Naive B cell (primary cell): ENCODE measurements at places on chromosomes 3 and 15.

- no peak for DNase-seq
These were observed 86.3 kb upstream of the PRICKLE2 start for GRCh38 chr3:64311424-64312061.

- no peak for DNase-seq
These were observed 374.1 kb upstream of the TBL1XR1 start for GRCh38 chr3:177571271-177571943.

DNA sequence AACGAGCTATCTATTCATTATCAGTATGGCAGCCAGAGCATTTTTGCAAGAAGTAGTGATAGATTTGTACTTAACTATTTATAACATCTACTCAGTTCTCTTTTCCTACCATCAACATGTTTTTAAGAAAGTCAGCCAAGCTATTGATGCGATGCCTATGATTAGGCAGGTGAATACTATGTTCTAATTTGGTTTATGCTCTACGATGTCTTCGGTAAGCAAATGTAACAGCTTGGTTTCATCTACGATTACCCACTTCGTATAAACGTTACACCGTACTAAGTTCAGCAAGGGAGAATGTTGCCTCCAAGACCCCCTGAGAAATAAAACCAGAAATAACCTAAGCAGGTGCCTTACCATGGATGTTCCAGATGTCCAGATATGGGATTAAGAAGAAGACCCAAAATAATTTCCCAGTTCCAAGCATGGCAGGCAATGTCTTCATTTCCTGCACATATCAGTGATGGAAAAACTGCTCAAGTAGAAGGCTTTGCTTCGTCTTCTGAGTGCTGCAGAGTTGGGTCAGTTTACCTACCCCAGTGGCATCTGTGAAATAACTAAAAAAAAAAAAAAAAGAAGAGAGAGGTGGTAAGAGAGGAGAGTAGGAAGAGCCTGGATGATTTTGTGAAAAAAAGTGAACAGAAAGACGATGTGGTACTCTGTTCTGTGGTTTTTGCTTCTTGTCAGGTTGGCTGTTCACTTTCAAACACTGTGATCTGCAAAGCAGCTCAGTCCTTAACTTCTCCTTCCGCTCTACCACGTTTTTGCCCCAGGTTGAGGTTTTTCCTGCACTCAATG, at the start of gene BTLA:
Gene BTLA (minus strand): TSS at position 559 of the 798 bp plus-strand sequence. CDS start 114 bp downstream, at position 445.
- peak; percentile 71 for DNase-seq

- DNase-seq: no peak
These were observed 25.2 kb downstream of the PLXNB1 start for GRCh38 chr3:48404440-48405342.

DNA sequence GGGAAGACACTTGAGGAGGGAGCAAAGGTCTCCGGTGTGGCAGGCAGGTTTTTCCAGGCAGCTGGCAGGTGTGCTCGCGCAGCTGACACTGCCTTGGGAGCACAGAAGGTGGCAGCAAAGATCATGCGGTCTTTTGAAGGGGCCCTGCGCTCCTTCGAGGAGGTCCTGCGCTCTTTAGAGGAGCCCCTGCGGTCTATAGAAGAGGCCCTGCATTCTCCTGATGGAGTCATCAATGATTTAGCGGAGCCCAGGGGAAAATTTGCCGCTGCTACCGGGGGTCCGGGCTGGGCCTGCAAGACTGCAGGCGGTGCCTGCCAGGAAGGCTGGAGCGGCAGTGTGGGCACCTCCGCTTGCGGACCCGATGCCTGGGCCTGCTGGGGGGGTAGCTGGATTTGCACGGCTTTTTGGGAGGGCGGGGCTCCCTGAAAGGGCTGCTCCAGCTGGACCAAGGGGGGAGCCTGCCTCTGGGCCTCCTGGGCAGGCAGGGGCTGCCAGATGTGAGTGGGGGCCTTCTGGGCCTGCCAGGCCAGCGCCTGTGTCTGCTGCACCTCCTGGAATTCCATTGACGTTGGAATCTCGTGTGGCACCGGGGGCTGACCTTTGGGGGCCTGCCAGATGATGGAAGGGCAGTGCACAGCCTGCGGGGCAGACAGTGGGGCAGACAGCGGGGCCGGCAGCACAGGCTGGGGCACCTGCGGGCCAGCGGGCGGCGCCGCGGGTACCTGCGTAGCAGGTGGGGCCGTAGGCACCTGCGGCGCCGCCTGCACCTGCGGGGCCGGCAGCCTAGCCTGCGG, 2.1 kb downstream of the MAGEL2 start:
- no peak for DNase-seq

DNA sequence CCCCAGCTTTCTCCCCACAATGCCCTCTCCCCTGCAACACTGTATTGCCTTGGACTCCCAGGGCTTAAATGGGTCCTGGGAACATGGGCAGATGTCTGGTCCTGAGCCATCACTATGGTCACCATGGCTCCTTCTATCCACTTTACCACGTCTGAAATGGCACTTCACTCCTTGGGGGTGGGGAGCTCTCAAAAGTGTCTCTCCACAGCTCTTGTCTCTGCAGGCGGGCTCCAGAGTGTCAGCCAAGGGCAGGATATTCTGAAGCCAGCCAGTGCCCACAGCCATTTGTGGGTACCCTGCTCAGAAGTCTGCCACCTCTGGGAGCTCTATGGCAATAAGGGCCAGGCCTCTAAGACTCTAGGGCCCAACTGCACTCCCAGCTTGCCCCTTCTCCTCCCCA, 163.9 kb downstream of the PPM1L start:
- no peak for DNase-seq

GRCh38 chr15:69820819-69821218, 276.9 kb downstream of the TLE3 start:
- no peak for DNase-seq

DNA sequence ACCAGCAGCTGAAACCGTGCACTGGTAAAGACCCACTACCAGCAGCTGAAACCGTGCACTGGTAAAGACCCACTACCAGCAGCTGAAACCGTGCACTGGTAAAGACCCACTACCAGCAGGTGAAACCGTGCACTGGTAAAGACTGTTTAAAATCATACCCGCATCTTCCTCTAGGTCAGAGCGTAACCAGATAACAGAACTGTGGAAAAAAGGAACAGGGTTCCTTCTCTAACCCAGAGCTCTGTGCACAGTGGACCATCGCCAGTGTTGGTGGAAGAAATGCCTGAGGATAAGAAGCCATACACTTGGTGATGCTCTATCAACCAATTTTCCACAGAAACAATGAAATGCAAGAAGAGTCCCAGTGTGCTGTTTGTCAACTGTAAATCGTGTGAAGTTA, 243.4 kb downstream of the NTRK3 start:
- no peak for DNase-seq

DNA sequence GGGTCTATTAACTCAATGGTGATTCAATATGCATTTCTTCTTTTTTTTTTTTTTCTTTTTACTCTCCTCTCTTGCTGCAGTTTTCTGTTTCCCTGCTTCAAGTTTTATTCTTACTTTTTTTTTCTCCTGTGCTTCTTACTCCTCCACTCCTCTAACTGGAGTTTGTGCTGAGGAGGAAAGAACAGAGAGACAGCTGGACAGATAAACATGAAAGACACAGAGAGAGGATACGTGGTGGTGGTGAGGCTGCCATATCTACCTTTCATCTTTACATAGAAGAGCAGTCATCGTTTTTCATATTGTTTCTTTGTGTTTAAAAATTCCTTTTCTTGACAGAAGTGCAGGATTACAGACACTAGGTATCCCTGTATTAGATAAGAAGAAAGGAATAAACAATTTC, 262.8 kb downstream of the OTOL1 start:
- DNase-seq: no peak

- DNase-seq: no peak
These were observed 196.7 kb upstream of the WNT5A start for GRCh38 chr3:55683666-55684270.

DNA sequence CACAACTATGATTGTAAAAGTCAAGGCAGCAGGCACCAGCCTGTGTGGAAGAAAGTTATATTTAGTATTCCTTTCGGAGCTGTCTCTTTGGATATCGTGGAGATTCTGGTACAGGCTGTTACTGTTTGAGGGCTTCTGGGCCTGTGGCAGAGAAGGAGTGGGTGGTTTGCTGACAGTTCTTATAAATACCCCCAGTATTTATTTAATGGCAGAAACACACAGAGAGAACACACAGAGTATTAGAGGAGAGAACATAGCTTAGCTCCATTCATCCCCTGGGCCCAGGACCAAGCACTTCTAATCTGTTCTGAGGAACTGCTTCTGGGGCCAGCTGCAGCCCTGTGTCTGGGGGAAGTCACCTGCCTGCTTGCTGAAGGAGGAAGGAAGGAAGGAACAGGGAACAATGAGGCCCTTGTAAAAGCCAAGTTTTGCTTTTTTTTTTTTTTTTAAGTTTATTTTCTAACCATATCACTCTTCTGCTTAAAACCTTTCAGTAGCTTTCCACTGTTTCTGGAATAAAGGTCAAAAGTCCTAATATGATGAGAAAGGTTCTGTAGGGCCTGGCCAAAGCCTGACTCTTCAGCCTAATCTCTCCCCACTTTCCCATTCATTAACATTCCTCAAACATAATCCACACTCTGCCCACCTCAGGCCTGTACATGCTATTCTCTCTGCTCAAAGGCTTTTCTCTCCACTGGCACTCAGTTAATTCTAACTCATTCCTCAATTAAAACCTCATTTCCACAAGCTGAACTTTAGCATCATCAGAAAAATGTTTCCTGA, 11.8 kb upstream of the PP2D1 start:
- peak; percentile 7 for DNase-seq

DNA sequence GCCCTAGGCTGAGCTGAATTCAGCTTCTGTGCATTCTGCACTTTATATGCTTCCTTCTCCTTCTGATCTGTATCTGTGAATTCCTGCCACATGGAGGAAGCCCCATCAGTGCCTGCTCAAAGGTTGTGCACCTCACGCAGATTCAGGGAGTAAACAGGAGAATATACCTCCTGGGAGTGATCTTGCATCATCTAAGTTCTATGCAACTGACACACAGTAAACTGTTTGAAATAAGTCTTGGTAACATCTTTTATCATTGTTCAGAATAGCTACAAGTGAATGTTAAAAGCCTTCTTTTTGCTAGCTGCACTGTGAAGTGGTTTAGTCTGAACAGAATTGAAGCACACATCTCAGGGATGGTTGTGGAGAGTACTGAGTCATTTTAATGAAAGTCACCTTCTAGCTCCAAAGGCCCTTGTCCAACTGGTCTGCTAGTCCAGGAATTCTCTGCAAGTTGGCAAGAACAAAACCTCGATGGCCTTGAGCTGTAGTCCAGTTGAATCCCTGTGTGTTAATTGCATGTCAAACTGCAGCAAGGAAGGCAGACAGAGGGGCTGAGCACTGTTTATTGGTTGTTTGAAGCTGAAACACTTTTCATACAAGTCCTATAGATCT, 215.0 kb downstream of the WNT5A start:
- no peak for DNase-seq

DNA sequence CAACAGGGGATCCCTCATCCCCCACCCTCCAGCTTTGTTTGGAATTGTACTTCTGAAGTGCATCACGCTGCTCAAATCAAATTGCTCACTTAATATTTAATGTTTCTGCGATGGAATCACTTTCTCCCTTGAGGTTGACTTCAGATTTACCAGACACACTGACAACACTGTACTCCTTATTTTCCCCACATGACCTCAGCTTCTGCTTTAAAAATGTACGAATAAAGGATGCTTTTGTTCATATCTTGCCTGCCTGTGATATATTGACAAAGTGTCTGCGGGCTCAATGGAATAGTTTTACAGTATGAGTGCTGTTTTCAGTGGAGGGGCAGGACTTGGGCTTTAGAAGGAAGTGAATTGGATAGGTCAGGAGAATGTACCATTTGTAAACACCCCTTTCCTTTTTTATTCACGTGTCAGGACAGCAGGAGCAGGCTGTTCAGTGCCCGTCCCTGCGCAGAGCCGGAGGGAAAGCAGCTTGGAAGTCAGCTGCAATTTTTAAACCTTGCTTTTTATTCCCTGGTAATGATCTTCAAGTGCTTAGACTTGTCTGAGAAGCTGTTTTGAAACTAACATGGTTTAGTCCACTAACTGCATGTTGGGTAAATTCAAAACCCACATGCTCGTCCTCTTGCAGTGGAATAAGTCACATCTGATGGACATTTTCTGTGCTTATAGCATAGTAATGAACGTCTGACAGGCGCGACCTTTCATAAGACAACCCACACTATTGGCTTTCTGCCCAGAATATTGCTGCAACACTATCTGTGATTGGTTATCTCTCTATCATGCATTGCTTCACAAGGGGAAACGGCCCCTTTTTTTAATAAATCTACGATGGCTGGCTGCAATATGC, 29.9 kb downstream of the MBNL1 start:
- peak; percentile 38 for DNase-seq

- DNase-seq: no peak
These were observed 78.7 kb upstream of the TSC22D2 start for GRCh38 chr3:150329408-150329807.

- peak; percentile 12 for DNase-seq
These were observed 185.6 kb downstream of the FAM43A start for GRCh38 chr3:194871143-194871863.

GRCh38 chr3:45608885-45609284, 14.3 kb downstream of the LIMD1 start:
- DNase-seq: no peak

DNA sequence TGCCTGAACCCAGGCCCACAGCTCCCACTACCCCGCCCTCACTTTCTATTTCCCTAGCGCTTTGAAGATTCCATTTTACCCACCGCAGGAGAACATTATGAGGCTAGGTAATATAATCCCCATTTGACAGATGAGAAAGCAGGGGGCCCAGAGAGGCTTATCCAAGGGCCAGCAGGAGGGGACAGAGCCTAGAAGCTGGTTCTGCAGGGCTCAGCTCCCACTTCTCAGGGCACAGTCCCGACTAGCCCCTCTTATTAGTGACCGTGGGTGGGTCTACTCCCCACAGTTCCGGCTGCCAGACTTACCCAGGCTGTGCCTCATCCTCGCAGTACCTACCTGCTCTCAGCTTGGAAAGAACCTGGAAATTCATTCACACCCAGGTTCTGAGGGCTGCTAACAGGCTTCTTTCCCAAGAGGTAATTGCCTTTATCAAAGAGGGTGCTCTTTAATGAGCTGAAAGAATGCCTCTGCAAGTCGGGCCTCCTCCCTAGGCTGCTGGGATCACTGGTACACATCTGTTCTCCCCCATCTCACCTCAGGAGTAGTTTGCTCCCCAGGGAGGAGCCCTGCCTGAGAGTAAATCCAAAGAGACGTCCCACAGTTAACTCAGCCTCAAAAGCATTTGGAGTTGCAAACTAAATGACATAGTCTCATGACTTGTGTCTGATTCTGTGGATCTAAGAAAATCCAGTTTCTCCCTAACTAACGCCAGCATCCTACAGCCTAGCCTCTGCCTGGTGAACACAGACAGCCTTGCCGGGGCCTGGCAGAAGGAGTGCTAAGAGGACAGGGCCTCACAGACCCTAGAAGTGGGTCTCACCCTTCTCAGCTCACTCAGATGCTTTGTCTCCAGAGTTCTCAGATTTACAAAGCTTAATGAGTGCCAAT, 125.0 kb downstream of the CHSY1 start:
- no peak for DNase-seq

DNA sequence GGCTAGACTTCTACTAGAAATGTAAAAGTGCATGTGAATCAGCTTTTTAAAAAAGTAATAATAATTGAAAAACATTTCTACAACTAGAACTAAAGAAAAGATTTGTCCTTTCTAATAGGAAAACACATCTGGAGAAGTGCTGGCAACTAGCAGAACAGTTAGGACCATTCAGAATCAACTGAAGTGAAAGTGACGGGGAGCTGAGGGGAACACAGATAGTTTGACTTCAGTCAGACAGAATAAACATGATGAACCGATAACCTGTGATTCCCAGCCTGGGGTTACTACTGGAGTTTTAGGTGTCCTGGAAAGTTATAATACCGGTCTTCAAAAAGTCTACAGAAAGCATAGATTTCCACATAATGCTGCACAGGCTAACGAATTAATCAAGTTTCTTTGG, 28.1 kb downstream of the OPA1 start:
- no peak for DNase-seq
